Caco-2 (cell line): ENCODE measurements at places on chromosomes 4 and X.
A peak's percentile ranks its signal among the peaks of the same experiment; 100 is the strongest.

DNA sequence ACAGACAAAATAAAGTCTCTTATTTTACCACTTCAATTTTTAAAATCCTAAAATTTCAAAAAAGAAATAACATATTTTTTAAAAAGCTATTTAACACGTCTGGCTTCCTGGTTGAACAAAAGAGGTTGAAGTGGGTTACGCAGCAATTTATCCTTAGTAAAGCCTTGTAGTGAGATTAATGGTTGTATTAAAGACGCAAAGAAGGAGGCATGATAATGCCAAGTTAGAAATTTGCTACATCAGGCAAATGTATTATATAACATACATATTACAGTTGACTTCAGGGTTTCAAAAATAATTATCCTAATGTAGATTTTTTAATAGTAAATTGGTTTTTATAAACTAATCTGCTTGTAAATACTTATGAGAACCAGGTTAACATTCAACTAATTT lies 35.3 kb downstream of the ANKRD17 start:
- no peak for DNase-seq
- no peaks in the 10 kb centered on the region for H3K27me3 ChIP-seq
- H3K4me1 ChIP-seq = peaks cover 10% of the 10 kb centered on the region; the same call in 1 of the 2 replicates
- no peak overlapping the region for H3K27ac ChIP-seq

- no peak overlapping the region for H3K4me3 ChIP-seq
- no peaks in the 10 kb centered on the region for H3K4me1 ChIP-seq
- no peak overlapping the region for H3K27ac ChIP-seq
- H3K27me3 ChIP-seq = no peaks in the 10 kb centered on the region
These were observed 140.0 kb upstream of the HCCS start for GRCh38 chrX:10971176-10971575.

DNA sequence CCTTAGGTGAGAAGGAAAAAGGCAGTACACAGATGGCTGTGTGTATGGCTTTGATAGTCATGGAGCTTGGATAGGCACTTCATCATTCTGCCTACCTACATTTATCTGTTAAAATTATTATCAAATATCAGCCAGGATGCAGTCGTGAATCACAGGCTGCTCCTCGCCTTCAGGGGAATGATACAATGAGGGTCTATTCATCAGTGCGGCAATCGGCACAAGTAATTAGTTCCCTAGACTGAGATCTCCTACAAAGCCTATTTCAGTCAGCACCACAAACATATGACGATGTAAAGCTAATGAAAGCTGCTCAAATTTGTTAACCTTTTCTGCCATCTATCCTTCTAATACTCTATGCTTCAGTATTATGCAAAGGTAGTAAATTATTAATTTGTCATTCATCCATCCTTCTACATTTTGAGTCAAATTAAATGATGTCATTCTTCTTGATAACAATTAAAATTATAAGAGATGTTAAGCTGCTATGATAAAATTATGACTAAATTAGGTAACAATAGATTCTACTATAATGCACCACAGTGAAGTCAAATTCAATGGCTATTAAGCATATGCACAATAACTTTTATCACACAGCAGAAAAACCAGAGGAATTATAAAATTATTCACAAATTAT lies 19.0 kb downstream of the MAB21L2 start:
- no peaks in the 10 kb centered on the region for H3K27me3 ChIP-seq
- no peak overlapping the region for H3K4me3 ChIP-seq
- H3K36me3 ChIP-seq = no peaks in the 10 kb centered on the region
- no peaks in the 10 kb centered on the region for H3K4me1 ChIP-seq
- H3K27ac ChIP-seq = no peak overlapping the region

DNA sequence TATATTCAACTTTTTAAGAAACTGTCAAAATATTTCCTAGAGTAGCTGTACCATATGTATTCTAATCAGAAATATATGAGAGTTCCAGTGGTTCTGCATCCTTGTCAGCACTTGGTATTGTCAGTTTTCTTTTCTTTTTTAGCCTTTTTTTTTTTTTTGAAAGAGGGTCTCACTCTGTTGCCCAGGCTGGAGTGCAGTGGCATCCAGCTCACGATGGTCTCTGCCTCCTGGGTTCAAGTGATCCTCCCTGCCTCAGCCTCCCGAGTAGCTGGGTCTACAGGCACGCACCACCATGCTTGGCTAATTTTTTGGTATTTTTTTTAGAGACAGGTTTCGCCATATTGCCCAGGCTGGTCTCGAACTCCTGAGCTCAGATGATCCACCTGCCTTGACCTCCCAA lies 79.1 kb downstream of the ZFX start:
- no peaks in the 10 kb centered on the region for H3K36me3 ChIP-seq
- no peak overlapping the region for H3K27ac ChIP-seq
- H3K4me1 ChIP-seq = no peaks in the 10 kb centered on the region

GRCh38 chrX:56618323-56618722 lies 54.9 kb downstream of the UBQLN2 start:
- no peak overlapping the region for H3K27ac ChIP-seq
- H3K36me3 ChIP-seq = no peaks in the 10 kb centered on the region
- no peaks in the 10 kb centered on the region for H3K4me1 ChIP-seq
- H3K27me3 ChIP-seq = no peaks in the 10 kb centered on the region

DNA sequence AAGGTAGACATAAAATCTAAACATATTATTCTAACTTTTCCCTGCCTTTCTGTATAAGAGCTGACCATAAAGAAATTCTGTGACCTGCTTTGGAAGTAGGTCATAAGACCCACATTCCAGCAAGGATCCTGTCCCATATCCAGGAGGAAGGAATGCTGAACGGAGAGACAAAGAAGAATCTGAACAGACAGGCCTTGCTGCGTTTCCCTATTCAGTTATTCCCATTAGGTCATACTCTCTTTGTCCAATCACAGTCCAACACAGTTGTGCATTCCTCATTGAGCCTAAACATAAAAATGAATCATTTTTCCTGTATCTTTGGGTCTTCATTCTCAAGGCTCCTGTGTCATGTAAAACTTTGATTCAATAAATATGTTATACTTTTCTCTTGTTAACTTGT lies 287.6 kb upstream of the TAPT1 start:
- no peak for DNase-seq
- no peaks in the 10 kb centered on the region for H3K36me3 ChIP-seq
- H3K27me3 ChIP-seq = no peaks in the 10 kb centered on the region
- H3K4me1 ChIP-seq = no peaks in the 10 kb centered on the region

DNA sequence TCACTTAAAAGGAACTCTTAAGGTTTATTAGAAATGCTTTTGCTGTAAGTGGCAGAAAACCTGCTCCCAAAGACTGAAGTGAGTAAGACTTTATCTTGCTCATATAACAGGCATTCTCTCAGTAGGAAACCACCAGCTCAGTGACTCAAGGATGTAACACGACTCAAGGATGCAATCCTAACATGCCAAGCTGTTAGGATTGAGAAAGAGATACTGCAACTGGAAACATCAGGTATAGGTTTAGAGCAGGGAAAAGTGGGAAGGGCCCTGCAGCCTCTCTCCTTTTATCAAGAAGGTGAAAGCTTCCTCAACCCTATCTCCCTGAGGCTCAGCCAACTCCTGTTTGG lies 11.9 kb upstream of the SLC9A7 start:
- DNase-seq = no peak
- no peak overlapping the region for H3K4me3 ChIP-seq
- H3K36me3 ChIP-seq = no peaks in the 10 kb centered on the region
- H3K27ac ChIP-seq = no peak overlapping the region

- no peak overlapping the region for H3K27ac ChIP-seq
- no peaks in the 10 kb centered on the region for H3K27me3 ChIP-seq
- no peak for DNase-seq
- no peaks in the 10 kb centered on the region for H3K36me3 ChIP-seq
- H3K4me1 ChIP-seq = no peaks in the 10 kb centered on the region
These were observed 161.4 kb upstream of the HS3ST1 start for GRCh38 chr4:11590132-11590531.

- DNase-seq = no peak
- H3K4me3 ChIP-seq = no peak overlapping the region
- H3K27ac ChIP-seq = no peak overlapping the region
- H3K36me3 ChIP-seq = no peaks in the 10 kb centered on the region
These were observed 75.3 kb upstream of the GRIA3 start for GRCh38 chrX:123108513-123109427.

- no peak for DNase-seq
- no peak overlapping the region for H3K27ac ChIP-seq
- H3K36me3 ChIP-seq = no peaks in the 10 kb centered on the region
- H3K27me3 ChIP-seq = no peaks in the 10 kb centered on the region
- no peak overlapping the region for H3K4me3 ChIP-seq
These were observed 223.0 kb upstream of the GALNT7 start for GRCh38 chr4:172945611-172946010.

- no peak overlapping the region for H3K27ac ChIP-seq
- H3K4me1 ChIP-seq = no peaks in the 10 kb centered on the region
- no peak for DNase-seq
- H3K27me3 ChIP-seq = no peaks in the 10 kb centered on the region
- H3K4me3 ChIP-seq = no peak overlapping the region
These were observed 159.2 kb downstream of the ADGRL3 start for GRCh38 chr4:61359301-61359700.

- no peaks in the 10 kb centered on the region for H3K4me1 ChIP-seq
- no peak overlapping the region for H3K4me3 ChIP-seq
- H3K27me3 ChIP-seq = no peaks in the 10 kb centered on the region
These were observed 101.6 kb upstream of the MID1IP1 start for GRCh38 chrX:38699696-38700095.

- no peaks in the 10 kb centered on the region for H3K4me1 ChIP-seq
- H3K27ac ChIP-seq = no peak overlapping the region
- H3K4me3 ChIP-seq = no peak overlapping the region
- no peaks in the 10 kb centered on the region for H3K36me3 ChIP-seq
- no peak for DNase-seq
- no peaks in the 10 kb centered on the region for H3K27me3 ChIP-seq
These were observed 12.6 kb downstream of the PPEF2 start for GRCh38 chr4:75889537-75890199.

DNA sequence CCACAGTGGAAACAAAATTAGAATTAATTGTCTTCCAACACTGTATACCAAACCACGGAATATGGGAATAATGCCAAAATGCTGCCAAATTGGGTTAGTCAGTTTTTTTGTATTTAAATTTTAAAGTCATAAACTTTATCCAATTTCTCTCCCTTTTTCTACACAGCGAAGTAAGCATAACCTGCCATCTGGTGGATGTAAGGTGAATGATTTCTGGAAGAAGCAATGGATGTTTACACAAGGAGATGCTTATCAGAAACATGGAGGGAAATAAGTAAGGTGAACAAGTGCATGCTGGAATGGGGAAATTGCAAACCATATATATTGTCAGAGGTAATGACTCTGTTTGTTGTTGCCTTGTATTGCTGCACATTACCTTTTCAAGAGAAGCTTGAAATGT lies 691.9 kb downstream of the TECRL start:
- H3K4me1 ChIP-seq = no peaks in the 10 kb centered on the region
- no peak overlapping the region for H3K27ac ChIP-seq
- DNase-seq = peak; percentile 20

DNA sequence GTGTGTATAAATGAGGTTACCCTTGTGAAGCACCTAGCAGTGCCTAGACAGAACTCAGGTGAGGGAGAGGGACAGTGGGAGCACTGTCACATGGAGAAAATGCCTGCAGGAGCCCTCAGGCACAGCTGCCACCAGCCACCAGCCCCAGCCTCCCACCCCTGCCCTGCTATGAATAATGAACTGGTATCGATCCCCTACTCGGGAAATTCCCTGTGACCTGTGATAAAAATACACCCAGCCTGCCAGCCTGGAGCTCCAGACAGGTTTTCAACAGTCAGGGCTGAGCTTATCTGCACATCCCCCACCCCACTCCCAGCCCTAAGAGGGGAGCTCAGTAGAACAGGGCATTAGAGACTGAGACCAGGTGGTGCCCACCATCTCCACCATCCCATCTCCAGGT lies 159.6 kb upstream of the PJA1 start:
- no peak overlapping the region for H3K4me3 ChIP-seq
- no peaks in the 10 kb centered on the region for H3K27me3 ChIP-seq
- no peaks in the 10 kb centered on the region for H3K36me3 ChIP-seq
- no peak for DNase-seq
- H3K27ac ChIP-seq = no peak overlapping the region
- H3K4me1 ChIP-seq = no peaks in the 10 kb centered on the region
